T follicular helper cell (primary cell): ENCODE measurements at places on chromosomes 11 and 22.

- no peak for DNase-seq
Measured at GRCh38 chr11:86815726-86816125, 15.4 kb downstream of the PRSS23 start.

- peak; percentile 67 for DNase-seq
Measured at GRCh38 chr11:1652771-1653540, 23.4 kb downstream of the KRTAP5-5 start.

- DNase-seq: no peak
Measured at GRCh38 chr11:133560472-133560855, 28.2 kb upstream of the OPCML start.

GRCh38 chr11:33151399-33151798 lies 9.9 kb downstream of the CSTF3 start:
- no peak for DNase-seq

GRCh38 chr11:70494559-70495350 lies 96.4 kb downstream of the CTTN start:
- no peak for DNase-seq

- no peak for DNase-seq
Measured at GRCh38 chr11:106086850-106087249, 9.4 kb downstream of the AASDHPPT start.

DNA sequence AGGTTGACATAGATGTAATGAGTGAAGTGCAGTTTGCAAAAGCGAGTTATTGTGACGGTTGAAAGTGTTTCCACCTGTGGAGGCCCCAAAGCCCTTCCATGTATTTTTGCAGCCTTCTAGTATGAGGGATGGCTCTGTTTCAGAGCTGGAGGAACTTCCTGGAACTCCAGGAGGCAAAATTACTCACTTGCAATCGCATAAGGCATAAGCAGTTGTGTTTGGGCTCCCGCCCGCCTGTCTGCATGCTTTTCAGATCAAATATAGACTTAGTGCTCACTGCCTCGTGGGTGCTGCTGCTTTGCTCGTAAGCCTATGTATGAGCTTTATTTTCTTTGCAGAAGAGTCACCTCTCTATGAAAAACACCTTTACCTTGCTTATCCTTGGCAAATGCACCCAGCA lies 146.8 kb upstream of the LARGE1 start:
- no peak for DNase-seq

DNA sequence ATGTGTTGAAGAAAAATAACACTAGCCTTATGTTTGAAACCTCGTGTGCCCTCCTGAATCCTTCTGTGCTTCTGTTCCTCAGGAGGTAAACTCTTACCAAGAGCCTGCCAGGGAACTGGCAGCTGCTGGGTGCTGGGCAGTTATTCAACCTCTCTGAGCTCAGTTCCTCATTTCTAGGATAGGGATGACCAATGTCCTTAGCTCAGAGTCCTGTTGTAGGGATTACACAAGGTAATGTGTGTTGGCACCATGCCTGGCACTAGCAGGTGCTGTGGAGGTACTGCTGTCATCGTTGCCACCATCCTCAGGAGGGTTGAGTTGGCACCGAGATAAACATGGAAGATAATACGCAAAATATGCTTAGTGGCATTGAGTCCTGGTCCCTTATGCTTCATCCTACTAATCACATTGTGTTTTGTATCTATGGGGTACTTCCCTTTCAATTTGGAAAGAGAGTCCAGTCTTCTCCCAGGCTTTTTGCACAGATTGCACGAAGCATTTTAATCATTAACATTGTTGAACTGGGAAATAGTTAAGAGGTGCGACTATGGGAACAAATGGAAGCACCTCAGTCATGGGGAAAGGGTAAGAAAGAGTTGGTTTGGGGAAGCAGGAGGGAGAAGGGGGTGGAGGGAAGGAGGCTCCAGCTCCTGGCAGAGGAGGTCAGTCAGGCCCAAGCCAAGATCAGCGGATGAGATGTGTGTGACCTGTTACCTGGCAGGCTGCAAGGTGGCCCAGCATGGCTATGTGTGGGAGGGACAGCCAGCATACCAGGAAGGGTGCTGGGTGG lies 56.7 kb downstream of the CABIN1 start:
- no peak for DNase-seq

- DNase-seq: no peak
Measured at GRCh38 chr11:44565953-44566949, 788 bp downstream of the CD82 start.

- no peak for DNase-seq
Measured at GRCh38 chr11:123504401-123504800, 74.3 kb downstream of the GRAMD1B start.

DNA sequence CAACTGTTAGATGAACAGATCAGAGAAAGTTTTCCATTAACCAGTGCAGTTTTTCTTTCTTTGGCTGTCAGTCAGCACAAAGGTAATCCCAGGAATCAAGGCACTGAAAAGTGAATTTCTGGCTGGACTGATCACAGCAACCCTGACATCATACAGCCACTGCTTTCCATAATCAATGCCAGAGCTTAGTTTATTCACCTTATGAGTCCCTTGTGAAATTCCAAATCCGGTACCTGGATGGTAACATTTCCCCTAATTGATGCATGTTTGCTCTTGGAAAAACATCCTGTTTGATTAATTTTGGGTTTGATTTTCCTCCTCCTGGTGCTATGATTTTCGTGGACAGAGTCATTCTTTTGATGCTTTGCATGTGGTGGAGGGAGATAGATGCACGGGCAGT lies 319.8 kb downstream of the INSC start:
- no peak for DNase-seq

DNA sequence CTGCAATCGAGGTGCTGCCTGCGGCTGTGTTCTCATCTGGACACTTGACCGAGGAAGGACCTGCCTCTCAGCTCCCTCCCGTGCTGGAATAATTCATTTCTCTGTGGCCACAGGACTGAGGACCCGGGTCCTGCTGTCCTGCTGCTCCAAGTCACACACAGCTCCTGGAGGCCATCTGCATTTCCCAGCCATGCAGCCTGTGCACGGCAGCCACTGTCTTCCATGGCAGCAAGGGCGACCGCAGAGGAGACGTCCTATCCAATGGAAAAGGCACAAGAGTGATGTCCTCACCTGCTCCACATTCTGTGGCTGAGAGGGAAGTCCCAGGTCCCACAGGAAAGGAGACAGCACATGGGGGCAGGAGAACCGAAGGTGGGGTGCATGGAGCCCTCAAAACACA lies 495.8 kb downstream of the BRD1 start:
- DNase-seq: no peak

DNA sequence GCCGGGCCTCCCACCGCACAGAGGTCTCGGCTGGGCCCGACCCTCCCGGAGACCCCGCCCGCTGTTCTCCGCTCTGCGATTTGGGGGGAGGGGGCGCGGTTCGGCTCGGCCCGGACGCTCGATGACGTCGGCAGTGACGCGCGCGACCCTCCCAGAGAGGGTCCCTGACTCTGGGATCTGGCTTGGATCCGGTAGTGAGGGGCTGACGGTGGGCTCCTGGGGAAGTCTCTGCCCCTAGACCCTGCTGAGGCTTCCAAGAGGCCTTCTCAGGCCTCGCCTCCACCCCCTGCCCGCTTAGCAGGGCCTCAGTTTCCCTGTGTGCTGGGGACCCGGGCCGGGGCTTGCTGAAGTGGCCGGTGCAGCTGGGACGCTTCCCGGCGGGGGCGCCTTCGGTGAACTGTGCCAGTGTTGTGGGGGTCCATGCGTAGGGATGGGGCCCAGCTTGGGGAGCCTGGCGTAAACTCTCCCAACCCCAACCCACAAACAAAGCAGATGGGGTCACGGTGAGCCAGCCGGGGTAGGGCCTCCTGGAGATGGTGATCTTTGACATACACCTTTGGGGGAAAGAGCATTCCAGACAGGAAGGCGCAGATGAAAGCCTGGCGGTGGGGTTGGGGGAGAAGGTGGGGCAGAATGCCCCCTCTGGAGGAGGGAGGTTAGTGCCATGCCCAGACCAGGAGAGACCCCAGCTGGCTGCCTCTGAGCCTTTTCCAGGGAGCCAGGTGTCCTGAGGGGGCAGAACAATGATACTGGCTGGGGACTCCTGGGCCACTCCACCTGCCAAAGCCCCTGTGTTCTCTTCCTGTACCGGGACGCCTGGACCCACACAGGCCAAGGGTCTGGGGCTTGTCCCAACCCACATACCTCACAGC lies 1.0 kb downstream of the B4GALNT4 start:
- DNase-seq: no peak

- no peak for DNase-seq
Measured at GRCh38 chr11:33480626-33481025, 220.0 kb downstream of the C11orf91 start.

GRCh38 chr22:45224988-45225731 lies 15.5 kb downstream of the KIAA0930 start:
- no peak for DNase-seq

GRCh38 chr11:85276332-85276731 lies 350.8 kb downstream of the DLG2 start:
- DNase-seq: no peak

DNA sequence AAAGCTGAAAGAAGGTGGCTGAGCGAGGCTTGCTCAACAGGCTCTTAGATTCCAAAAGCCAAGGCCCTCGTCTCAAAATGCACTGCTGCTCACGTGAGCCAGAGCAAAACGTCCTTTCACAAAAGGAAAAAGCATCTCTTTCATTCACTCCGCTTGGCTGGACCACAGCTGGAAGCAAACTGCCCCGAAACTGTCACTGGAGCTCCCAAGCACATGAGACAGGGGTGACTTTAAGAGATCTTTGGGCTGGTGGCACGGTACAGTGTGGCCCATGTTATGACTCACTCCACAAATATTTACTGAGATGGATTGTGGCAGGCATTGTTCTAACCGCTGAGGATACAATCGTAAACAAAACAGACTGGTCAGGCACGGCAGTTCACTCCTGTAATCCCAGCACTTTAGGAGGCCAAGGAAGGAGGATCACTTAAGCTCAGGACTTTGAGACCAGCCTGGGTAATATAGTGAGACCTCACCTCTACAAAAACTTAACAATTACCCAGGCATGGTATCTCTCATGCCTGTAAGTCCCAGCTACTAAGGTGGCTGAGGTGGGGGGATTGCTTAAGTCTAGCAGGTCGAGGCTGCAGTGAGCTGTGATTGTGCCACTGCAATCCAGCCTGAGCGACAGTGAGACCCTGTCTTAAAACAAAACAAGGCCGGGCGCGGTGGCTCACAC lies 3.6 kb downstream of the PLA2G6 start:
- no peak for DNase-seq

GRCh38 chr22:46657996-46658947 lies 38.1 kb downstream of the GRAMD4 start:
- DNase-seq: no peak

DNA sequence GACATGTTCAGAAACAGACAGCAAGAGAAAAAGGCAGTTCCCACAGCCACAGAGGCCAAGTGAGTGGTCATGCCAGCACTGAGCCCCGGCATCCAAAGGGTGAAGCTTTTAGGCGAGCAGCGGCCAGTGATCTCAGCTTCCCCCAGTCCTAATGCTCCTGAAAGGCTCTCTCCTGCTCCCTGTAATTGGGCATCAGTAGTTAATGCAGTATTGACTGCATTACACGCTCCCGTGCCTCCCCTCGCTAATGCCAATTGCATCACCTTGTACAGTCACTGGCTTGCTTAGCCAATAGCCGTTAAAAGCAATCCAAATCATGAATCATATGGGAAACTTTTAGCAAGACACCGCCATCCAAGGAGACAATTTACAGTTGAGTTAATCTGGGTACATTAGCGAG lies 4.9 kb downstream of the LMO1 start:
- DNase-seq: no peak

DNA sequence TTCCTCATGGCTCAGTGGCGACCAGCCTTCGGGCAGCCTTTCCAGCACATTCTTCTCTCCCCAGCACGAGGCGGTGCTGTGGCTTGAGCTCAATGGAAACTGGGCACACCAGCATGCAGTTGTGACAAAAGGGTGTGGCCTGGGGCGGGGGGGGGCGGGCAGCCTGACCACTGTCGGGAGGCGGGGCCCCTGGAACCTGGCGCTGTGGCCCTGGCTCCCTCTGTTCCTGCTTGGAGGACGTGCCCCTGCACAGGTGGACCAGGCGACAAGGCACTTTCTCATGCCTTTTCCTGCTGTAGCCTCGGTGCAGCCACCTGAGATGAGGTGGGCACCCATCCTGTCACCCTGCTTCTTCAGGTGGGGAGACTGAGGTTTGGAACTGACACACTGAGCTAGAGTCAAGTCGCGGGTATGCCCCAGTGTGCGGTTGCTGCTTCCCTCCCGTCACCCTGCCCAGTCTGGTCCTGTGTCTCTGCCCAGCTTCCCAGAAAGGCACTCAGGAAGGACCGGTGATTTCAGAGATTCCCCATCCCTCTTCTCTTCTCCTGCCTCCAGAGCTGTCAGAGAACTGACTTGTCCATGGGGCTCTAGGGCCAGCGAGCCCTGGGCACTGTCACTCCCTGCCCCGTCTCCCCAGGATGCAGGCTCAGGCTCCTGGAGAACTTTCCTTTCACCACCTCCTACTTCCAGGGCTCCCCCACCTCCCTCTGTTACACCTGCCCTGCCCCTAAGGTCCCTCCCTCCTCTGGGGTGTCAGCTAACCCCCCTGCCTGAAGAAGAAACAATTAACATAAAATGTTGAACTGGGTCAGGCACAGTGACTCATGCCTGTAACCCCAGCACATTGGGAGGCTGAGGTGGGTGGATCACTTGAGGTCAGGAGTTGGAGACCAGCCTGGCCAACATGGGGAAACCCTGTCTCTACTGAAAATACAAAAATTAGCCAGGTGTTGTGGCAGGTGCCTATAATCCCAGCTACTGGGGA lies 9.9 kb downstream of the B3GAT1 start:
- DNase-seq: no peak

DNA sequence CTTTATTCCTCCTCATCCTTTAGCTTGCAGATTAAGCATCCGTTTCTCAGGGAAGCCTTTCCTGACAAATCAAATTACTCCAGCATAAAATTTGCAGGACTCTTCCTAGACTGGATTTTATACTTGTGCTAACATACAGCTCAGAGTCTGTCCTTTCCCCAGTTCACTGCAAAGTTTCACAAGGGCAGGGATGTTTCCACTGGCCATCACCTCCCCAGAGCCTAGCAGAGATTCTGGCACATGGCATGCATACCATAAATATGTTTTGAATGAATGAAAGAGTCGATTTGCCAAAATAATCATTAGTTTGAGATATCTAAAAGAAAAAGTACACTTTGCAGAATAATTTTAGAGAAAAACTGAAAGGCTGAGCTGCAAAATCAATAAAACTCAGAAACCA lies 10.6 kb downstream of the MSANTD4 start:
- no peak for DNase-seq

DNA sequence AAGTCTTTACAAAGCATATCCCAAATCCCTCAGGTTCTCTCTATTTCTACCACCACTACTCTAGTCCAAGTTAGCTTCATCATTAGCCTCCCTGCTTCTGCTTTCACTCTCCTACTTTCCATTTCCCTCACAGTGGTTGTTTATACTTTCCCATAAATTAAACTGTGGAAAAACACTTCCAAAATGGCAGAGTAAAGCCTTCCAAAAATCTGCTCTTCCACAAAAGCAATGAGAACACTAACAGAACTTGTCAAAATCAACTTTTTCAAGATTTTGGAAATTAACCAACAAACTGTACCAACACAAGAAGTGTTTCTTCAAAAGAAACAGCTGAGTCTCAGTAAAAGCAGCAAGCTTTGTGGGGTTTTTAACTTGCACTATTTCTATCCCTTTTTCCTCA lies 71.8 kb downstream of the TTC28 start:
- DNase-seq: no peak

GRCh38 chr11:66701432-66702240 lies 23.9 kb upstream of the RBM4B start:
- DNase-seq: no peak
